C1 segment of cervical spinal cord (tissue), 14 donors: ENCODE measurements at places on chromosomes 3 and 15.

DNA sequence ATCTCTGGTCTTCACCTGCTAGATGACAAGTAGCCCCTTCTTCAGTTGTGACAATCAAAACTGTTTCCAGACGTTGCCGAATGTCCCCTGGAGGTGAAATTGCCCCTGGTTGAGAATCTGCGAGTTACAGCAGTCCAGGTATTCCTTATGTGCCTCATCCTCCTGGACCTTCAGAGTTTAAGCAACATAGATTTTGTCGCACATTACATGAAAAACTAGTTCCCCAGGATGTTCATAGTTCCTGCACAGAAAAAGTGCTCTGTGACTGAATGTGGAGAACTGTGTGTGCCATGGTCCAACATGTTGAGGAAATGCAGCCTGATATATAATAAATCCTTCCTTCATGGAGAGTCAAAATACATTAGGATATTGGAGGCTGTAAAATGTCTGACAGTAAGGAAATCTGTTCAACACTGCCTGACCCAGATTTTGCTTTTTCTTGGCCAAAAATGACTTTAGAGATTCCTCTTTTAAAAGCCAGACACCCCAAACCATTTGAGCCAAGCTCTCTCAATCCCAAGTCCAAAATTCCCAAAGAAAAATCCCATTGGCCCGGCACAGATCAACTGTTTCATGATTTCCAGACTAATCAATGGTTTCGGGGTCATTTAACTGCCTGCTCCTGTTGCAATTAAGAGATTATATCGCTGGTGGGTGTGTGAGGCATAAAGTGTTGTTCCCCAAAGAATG is 20.4 kb upstream of the SHC4 start:
- no peak for DNase-seq

GRCh38 chr3:105662306-105662705 is 206.5 kb downstream of the CBLB start:
- no peak for DNase-seq

GRCh38 chr3:159902546-159903314 is 85.9 kb upstream of the IL12A start:
- no peak for DNase-seq

GRCh38 chr3:100045696-100046095 is 68.6 kb downstream of the FILIP1L start:
- DNase-seq, result no peak

- no peak for DNase-seq
Observed at GRCh38 chr3:131880948-131881347, 153.9 kb downstream of the CPNE4 start.

DNA sequence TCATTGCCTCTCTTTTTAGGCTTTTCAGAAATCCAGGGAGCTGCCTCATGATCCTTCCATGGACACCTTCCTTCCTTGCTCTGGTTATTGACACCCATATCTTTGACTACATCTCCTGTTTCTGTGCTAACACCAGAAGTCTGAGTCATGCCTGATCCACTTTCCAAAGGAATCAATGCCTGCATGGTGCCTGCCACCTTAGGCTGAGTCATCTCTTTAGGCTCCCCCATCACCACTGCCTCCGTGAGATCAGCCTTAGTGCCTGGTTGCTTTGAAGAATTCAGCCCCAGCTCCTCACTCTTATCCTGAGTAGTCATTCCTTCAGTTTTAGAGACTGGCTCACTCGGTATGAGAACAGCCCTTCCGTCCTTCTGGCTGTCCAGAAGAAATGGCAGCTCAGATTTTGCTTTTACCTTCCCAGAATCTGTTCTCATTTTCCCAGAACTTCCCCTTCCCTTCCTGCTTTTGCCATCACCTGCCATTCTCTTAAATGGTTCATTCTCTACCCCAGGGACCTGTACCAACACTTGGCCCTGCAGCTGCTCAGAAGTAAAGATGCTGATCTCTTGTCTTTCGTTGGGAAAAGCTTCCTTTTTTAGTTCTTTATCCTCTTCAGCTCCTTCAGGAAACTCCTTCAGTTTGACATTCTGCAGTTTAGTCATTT is 105.3 kb downstream of the MAP4 start:
- DNase-seq, result no peak

DNA sequence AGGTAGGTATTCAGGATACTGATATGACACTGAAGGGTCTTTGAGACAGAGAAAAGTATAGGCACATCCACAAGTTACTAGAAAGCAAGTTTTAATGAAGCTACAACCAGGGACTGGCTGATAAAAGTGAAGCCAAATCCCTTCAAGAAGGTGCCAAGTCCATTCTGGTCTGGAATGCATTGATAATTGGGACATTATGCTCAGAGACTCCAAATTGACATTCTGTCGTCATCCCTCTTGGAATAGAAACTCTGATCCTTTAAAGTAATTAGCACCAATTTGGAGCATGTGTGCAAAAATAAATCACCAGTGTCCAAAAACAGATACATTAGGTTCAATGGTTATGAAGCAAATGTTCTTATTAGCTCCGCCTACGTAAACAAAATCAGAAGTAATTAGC is 47.3 kb upstream of the BCL6 start:
- DNase-seq, result no peak
